Calu3 (cell line): ENCODE measurements at places on chromosomes 3 and 15.
A peak's percentile ranks its signal among the peaks of the same experiment; 100 is the strongest.

GRCh38 chr3:156728267-156728985, 54.0 kb downstream of the TIPARP start:
- H3K27ac ChIP-seq: no peak overlapping the region
- DNase-seq: no peak
- no peaks in the 10 kb centered on the region for H3K4me1 ChIP-seq

GRCh38 chr3:183099838-183100204, 525 bp upstream of the MCCC1 start:
- DNase-seq: no peak
- peaks cover 29% of the 10 kb centered on the region for H3K36me3 ChIP-seq
- H3K4me1 ChIP-seq: peaks cover 46% of the 10 kb centered on the region
- H3K27me3 ChIP-seq: no peaks in the 10 kb centered on the region
- peak overlapping the region; percentile 96 for H3K27ac ChIP-seq
- H3K4me3 ChIP-seq: peak overlapping the region; percentile 98

DNA sequence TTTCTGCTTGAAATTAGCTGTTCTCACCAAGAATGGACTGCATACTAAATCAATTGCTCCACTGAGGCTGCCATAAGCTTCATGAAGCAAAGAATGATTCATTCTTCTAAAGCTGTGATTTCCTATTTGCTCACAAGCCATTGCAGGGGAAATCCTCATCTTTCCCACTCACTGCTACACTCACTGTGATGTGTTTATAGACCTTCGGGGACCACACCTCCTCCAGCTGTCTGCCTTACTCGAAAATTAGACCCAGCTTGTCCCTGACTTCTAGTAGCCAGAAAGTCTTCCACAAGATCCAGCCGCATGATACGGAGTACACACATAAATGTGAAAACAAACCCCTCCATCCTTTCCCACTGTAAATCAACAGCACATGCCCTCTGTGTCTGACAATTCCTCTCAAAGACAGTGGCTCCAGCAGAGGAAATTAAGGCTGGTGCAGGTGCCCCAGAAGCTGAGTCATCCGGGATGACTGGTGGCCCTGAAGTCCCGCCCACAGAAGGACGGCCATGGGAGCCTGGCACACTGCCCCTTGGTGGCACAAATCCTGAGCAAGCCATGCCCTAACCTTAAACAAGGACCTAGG, 172.0 kb downstream of the STT3B start:
- H3K27me3 ChIP-seq: no peaks in the 10 kb centered on the region
- peak overlapping the region; percentile 57 for H3K4me3 ChIP-seq
- DNase-seq: peak; percentile 82
- H3K36me3 ChIP-seq: peaks cover 13% of the 10 kb centered on the region

DNA sequence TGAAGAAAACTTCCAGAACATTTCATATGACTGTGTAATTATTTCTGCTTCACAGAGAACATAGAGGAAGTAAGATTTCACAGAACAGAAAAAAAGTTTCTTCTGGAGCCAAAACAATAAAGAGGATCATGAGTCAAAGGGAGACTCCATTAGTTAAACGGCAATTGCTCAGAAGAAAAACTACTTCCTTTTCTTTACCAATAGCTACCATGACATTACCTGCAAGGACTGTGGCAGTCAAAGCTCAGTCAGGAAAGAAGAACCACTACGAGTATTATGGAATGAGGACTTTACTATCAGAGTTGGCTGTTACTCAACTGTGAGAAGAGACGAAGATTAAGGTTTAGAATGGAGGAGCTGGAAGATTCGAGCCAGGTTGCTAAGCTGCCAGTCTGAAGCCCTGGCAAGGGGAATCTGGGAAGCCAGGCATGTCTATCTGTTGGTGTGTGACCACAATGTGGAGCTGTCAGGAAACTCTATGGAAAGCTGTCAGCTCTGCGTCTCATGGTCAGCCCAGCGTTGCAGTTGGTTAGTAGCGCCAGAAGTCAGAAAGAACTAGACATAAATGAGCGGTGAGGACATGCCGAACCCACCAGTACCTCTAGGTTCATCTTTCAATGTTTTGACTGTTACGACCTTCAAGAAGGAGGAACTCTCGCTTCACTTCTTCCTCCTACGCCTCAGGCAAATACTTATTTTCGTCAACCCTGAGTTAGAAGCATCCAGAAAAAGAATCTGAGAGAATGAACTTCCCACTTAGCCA, 604.3 kb downstream of the FGF12 start:
- no peak overlapping the region for H3K27ac ChIP-seq
- H3K27me3 ChIP-seq: no peaks in the 10 kb centered on the region
- H3K36me3 ChIP-seq: no peaks in the 10 kb centered on the region
- no peaks in the 10 kb centered on the region for H3K4me1 ChIP-seq

DNA sequence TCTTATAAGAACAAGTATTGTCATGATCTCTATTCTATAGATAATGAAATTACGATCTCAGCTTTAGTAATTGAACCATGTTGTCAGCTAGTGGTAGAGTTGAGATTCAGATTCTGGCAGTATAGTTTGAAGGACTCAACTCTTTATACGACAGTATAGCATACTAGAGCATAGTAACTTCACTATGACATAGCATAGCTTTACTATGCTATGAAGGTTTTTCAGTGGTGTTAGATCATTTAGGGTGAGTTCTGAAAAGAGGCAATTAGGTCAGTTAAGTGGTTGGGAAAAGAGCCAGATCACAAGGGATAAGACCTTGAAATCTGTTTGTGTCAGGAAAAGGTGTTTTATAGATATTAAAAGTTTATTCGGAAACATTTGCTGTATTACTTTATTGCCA, 8.1 kb downstream of the STX19 start:
- no peaks in the 10 kb centered on the region for H3K27me3 ChIP-seq
- H3K4me1 ChIP-seq: no peaks in the 10 kb centered on the region
- no peaks in the 10 kb centered on the region for H3K36me3 ChIP-seq
- H3K4me3 ChIP-seq: no peak overlapping the region

- no peak overlapping the region for H3K4me3 ChIP-seq
- H3K27ac ChIP-seq: no peak overlapping the region
- no peaks in the 10 kb centered on the region for H3K4me1 ChIP-seq
- no peak for DNase-seq
Observed at GRCh38 chr15:55552926-55553325, 35.2 kb downstream of the PYGO1 start.

GRCh38 chr3:8597219-8597853, 47.3 kb downstream of the SSUH2 start:
- no peak overlapping the region for H3K27ac ChIP-seq
- DNase-seq: no peak
- no peaks in the 10 kb centered on the region for H3K4me1 ChIP-seq
- peaks cover 12% of the 10 kb centered on the region for H3K27me3 ChIP-seq
- H3K4me3 ChIP-seq: no peak overlapping the region
- no peaks in the 10 kb centered on the region for H3K36me3 ChIP-seq

DNA sequence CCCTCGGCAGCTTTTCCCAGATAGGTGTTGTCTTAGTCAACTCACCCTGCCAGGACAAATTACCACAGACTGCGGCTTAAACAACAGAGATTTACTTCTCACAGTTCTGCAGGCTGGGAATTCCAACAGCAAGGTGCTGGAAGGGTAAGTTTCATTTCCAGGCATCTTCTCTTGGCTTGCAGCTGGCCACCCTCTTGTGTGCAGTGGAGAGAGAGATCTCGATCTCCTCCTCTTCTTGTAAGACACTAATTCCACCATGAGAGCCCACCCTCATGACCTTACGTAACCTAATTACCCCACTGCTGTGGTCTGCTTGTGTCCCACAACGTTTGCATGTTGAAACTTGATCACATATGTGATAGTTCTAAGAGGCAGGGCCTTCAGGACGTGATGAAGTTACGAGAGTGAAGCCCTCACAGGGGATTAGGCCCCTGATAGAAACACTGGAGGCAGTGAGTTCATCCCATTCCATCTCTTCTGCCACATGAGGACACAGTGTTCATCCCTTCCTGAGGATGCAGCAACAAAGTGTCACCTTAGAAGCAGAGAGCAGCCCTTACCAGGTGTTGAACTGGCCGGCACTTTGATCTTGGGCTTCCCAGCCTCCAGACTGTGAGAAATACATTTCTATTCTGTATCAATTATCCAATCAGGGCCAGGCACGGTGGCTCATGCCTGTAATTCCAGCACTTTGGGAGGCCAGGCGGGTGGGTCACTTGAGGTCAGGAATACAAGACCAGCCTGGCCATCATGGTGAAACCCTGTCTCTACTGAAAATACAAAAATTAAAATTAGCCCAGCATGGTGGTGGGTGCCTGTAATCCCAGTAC, 247.7 kb downstream of the PLCL2 start:
- no peaks in the 10 kb centered on the region for H3K36me3 ChIP-seq
- H3K4me1 ChIP-seq: no peaks in the 10 kb centered on the region
- H3K27me3 ChIP-seq: no peaks in the 10 kb centered on the region
- DNase-seq: no peak
- no peak overlapping the region for H3K4me3 ChIP-seq
- no peak overlapping the region for H3K27ac ChIP-seq

DNA sequence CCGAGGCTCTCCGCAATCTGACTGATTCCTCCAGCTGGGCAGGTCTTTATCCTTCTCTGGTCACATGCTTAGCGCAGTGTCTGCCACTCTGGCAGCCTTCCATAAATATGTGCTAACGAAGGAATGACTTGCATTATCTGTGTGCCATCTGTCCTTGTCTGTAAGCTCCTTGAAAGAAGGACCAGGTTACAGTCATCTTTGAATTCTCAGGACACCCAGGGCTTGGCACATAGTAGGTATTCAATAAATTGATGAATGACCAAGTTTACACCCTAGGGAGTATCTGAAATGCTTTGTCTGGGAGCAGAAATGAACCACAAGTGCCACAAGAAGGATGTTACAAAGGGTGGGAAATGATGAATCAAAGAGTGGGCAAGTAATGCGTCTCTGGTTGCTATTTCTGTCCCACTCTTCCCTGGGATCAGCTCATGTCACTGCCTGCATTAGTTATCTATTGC, 16.5 kb upstream of the FAM3D start:
- no peaks in the 10 kb centered on the region for H3K4me1 ChIP-seq
- no peaks in the 10 kb centered on the region for H3K36me3 ChIP-seq
- H3K4me3 ChIP-seq: no peak overlapping the region
- DNase-seq: no peak
- H3K27ac ChIP-seq: no peak overlapping the region
- no peaks in the 10 kb centered on the region for H3K27me3 ChIP-seq

- no peak for DNase-seq
- no peak overlapping the region for H3K4me3 ChIP-seq
- H3K27me3 ChIP-seq: no peaks in the 10 kb centered on the region
- H3K36me3 ChIP-seq: no peaks in the 10 kb centered on the region
- H3K27ac ChIP-seq: no peak overlapping the region
Observed at GRCh38 chr3:73273341-73273740, 211.9 kb downstream of the EBLN2 start.

GRCh38 chr3:34141841-34142337, 343.5 kb downstream of the PDCD6IP start:
- no peak overlapping the region for H3K4me3 ChIP-seq
- no peak overlapping the region for H3K27ac ChIP-seq
- DNase-seq: no peak
- H3K27me3 ChIP-seq: peaks cover 13% of the 10 kb centered on the region
- H3K36me3 ChIP-seq: no peaks in the 10 kb centered on the region
- H3K4me1 ChIP-seq: peaks cover 9% of the 10 kb centered on the region

DNA sequence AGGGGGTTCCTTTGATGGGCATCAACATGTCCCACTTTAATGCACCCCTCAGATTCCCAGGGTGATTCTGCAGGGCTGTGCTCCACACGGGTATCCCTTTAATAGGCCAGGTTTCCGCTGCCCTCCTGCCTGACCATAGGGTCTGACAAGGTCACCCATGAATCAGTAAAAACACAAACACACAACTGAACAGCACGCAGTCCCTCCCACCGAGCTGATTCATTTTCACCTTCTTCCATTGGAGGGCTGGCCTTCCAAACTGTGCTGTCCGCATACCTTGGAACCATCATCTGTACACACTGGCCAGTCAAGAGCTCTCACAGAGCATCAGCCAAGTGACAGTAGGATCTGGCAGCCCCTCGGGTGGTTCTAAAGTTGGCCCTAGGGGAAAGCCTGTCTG, 93.7 kb downstream of the FBLN2 start:
- DNase-seq: no peak
- H3K36me3 ChIP-seq: no peaks in the 10 kb centered on the region
- no peak overlapping the region for H3K4me3 ChIP-seq
- H3K4me1 ChIP-seq: no peaks in the 10 kb centered on the region
- no peak overlapping the region for H3K27ac ChIP-seq

DNA sequence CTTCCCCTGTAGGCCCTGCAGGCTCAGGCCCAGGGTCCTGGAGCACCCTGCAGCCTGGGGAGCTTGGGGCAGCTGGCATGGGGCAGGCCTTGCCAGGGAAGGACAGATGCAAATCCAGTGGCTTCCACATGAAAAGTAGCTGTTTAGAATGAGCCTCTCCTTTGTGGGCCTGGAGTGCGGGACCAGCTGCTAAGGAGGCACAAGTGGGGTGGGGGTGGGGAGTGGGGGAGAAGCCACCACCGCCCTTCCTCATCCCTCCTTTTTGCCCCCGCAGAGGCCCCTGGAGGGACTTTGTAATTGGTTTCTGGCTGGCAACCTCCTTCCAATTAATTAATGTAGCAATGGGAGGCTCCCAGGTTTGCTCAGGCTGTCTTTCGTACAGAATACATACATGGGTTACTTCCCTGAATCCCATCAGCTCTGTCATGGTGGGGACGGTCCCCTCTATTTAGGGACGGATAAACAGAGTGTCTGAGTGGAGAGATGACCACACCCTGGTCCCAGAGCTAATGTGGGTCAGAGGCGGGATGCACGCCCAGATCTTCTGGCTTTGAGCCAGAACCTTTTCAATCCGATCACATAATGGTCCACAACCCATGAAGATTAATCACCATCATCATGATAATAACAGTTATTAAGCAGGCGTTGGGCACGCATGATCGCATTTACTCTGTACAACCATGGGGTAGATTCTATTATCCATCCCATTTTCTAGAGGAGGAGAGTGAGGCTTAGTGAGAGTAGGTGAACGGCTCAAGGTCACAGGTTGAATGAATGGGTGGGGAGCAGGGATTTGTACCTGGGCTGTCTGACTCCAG, 6.2 kb downstream of the CORO2B start:
- DNase-seq: no peak
- H3K36me3 ChIP-seq: no peaks in the 10 kb centered on the region
- H3K4me3 ChIP-seq: no peak overlapping the region
- no peak overlapping the region for H3K27ac ChIP-seq

DNA sequence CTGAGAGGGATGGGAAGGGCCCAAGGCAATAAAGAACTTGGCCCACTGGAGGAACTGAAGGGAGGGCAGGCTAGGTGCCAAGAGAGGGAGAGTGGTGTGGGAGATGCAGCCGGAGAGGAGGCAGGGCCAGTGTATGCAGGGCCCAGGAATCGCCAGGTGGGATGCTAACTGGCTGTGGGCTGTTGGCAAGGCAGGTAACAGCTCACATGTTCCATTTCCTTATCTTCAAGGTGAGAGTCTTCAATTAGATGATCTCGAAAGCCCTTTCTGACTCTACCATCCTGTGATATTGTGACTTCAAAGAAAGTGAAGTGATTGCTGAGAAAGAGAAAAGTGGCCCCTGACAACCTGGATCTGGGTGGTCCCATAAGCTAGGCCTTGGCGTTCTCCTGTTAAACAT, 49.0 kb downstream of the CASR start:
- no peaks in the 10 kb centered on the region for H3K36me3 ChIP-seq
- H3K4me3 ChIP-seq: no peak overlapping the region
- H3K27ac ChIP-seq: no peak overlapping the region
- H3K4me1 ChIP-seq: no peaks in the 10 kb centered on the region
- no peak for DNase-seq
- H3K27me3 ChIP-seq: no peaks in the 10 kb centered on the region

GRCh38 chr3:135871311-135871710, 94.2 kb upstream of the PPP2R3A start:
- peaks cover 12% of the 10 kb centered on the region for H3K27me3 ChIP-seq
- H3K4me3 ChIP-seq: no peak overlapping the region
- H3K27ac ChIP-seq: no peak overlapping the region
- H3K4me1 ChIP-seq: no peaks in the 10 kb centered on the region
- H3K36me3 ChIP-seq: no peaks in the 10 kb centered on the region

GRCh38 chr3:127365163-127365798, 77.4 kb upstream of the PRR20G start:
- H3K27ac ChIP-seq: no peak overlapping the region
- no peaks in the 10 kb centered on the region for H3K4me1 ChIP-seq
- H3K27me3 ChIP-seq: peaks cover 100% of the 10 kb centered on the region
- no peaks in the 10 kb centered on the region for H3K36me3 ChIP-seq
- H3K4me3 ChIP-seq: no peak overlapping the region
